ENCODE measurements at places on chromosomes 4 and X.

GRCh38 chrX:150849996-150850720 lies 48.3 kb downstream of the CD99L2 start:
- no peak for DNase-seq

- DNase-seq = no peak
These were observed 20.1 kb upstream of the TCEAL4 start for GRCh38 chrX:103565197-103565596.

GRCh38 chr4:144955104-144955503 lies 142.9 kb downstream of the ANAPC10 start:
- no peak for DNase-seq

GRCh38 chr4:59729321-59729720 lies 1470.8 kb upstream of the ADGRL3 start:
- DNase-seq = no peak

- DNase-seq = peak; percentile 31
These were observed 95.2 kb downstream of the DCLK2 start for GRCh38 chr4:150173432-150173861.

DNA sequence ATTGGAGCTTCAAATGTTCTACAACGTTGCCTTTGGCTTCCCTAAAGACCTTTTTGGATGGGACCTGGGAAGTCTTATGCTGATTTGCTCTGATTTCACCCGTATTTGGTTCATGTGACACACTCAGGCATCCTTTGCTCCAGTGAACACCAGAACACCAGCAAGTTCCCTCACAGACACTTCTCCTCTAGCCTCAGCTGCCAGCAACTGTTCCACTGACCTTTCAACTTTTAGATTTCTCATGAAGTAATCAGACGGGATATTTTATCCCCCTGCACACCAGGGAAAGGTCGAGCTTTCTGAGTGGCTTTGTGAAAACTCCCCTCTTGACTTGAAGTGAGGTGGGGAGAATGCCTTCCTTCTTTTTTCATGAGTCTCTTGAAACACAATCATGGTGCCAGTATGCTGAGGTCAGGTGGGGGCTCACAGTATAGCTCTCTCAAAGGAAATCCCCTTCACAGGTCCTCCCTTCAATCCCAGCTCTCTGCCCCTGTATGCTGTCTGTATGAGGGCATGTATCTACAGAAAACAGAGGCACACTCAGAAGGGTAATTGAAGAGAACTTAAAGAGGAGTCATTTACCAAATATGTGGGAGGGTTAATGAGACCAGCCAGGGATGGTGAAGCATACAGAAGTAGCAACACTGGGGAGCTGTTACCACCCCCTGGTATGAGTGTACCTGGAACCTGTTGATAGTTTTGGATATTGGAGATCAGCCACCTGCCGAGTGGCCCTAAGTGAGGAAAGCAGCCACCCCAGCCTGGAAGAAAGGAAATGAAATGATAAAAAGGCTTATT lies 62.7 kb downstream of the FGFBP1 start:
- no peak for DNase-seq
